ENCODE measurements at places on chromosomes 1 and 21.

- no peak for DNase-seq
Measured at GRCh38 chr1:172756024-172756423, 97.1 kb downstream of the FASLG start.

DNA sequence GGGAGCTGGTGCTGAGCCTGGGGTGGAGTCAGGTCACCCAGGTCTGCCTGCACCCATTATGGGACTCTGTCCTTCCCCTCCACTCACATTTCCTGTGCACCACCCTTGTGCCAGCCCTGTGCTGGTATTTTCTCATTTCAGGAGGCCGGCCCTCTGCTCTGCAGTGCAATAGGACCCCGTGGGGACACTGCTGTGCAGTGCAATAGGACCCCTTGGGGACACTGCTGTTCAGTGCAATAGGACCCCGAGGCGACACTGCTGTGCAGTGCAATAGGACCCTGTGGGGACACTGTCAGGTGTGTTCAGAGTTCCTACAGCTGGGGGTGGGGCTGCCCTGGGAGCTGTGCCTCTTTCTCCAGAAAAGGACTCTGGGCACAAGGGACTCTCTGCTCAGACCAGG is 36.2 kb upstream of the DMBX1 start:
- DNase-seq, result no peak

- no peak for DNase-seq
Measured at GRCh38 chr1:182679684-182680083, 4.7 kb downstream of the RGS8 start.

DNA sequence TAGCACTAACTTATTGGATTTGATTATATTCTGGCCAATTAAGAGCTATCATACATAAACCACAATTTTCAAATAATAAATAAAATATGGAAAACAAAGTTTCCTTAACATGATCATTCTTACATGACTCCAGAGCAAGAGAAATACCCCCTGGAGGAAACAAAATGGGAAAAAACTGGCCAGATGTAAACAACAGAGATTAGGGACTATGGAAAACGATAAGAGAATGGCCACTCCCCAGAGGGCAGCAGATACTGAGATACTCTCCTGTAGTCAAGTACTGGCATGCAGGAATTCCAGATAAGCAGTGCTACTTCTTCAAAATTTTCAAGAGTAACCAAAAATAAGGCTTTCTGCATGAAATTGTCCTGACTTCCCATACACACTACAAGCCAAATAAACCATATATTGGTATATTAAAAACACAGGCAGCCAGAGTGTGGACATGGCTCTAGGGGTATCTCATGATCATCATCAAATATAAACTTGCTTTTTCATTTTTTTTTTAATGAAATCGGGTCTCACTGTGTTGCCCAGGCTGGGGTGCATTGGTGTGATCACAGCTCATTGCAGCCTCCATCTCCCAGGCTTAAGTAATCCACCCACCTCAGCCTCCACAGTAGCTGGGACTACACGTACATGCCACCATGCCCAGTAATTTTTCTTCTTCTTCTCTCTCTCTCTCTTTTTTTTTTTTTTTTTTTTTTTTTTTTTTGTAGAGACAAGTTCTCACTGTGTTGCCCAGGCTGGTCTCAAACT is 118.5 kb downstream of the EIF4G3 start:
- DNase-seq, result no peak

GRCh38 chr1:89060091-89060490 is 4.9 kb downstream of the GBP1 start:
- no peak for DNase-seq

DNA sequence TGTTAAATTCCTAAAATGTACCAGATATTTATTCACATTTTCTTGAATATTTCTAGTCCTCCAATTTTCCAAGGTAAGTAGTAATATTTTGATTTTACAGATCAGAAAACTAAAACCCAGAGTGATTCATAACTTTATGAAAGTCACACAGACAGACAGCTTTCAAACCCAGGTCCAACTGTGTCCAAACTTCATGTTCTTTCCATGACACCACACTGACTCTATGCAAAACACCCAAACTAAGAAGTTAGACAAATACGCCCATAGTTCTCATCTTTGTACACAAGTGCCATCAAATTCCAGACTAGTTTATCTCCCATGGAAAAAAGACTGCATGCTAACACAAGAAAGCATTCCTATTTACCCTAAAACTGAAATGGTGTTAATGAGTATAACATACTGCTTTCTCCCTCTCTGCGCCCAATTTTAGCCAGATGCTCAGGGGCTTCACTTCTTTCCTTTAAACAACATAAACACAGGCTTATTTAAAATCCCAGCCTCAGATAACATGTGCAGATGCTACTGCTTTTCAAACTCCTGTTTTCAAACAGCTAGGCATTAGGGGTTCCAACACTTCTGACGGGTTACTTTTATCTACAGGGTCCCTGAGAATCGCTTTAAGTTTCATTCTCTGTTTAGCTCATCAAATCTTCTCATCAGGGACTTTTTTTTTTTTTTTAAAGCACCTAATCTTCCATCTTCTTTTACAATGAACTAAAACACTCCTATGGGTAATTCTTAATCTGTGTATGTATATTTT is 44.6 kb downstream of the WASF2 start:
- no peak for DNase-seq

GRCh38 chr1:74767490-74767889 is 34.5 kb downstream of the TYW3 start:
- no peak for DNase-seq

GRCh38 chr1:219232890-219233289 is 59.2 kb downstream of the LYPLAL1 start:
- no peak for DNase-seq

DNA sequence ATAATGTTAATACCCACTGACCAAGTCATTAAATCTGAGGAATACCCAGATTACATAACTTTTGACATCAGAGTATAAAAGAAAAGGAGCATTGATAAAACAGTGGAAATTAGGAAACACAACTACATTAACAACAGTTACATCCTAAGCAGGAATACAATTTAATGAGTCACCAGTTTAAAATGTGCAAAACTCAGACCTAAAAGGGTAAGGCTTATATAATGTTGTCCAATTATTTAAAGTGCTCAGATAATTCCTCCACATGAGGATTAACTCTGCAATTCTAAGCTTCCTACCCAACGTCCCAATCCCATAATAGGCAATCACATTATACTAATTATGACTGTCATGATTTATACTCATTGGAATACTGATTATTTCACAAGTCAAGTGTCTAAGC is 50.5 kb downstream of the ABL2 start:
- DNase-seq, result no peak

GRCh38 chr1:223712850-223713474 is 623 bp downstream of the CAPN2 start:
- peak; percentile 37 for DNase-seq

GRCh38 chr1:153659656-153660055 is 1.2 kb downstream of the SNAPIN start:
- DNase-seq, result no peak

DNA sequence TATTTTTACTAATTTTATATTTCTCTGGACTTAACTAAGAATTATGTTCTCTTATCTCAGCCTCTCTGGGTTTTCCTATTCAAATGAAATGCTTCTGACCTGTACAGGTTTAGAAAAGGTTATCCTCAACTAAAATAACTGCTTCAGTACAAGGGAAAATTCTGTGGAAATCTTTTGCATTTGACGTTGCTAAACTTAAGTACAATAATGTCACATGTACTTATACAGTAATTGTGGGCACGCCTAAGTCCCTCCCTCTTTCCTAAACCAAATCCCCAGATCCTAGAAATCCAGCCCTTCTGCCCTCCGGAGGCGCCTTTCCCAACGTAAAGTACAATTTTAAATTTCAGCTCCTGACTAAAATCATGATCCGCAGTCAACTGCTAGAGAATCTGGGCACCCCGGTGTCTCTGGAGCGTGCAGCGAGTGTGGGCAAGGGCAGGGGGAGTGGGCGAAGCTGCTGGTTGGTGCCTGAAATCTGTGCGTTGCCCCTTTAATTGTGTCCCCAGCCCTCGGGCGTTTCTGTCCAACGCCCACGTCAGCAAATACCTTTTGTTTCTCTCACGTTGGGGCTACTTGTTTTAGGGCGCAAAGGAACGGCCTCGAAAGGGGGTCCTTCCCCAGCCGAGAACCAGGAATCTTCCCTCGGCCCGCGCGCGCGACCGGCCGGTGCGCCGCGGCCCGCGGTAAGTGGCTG is at the start of gene ZBTB8A:
Gene ZBTB8A, plus strand, starts transcription at position 541 of the 697 bp plus-strand sequence. CDS start 53,505 bp downstream, outside the sequence.
- peak; percentile 5 for DNase-seq

GRCh38 chr1:93339171-93339697 is 6.5 kb upstream of the DR1 start:
- no peak for DNase-seq

DNA sequence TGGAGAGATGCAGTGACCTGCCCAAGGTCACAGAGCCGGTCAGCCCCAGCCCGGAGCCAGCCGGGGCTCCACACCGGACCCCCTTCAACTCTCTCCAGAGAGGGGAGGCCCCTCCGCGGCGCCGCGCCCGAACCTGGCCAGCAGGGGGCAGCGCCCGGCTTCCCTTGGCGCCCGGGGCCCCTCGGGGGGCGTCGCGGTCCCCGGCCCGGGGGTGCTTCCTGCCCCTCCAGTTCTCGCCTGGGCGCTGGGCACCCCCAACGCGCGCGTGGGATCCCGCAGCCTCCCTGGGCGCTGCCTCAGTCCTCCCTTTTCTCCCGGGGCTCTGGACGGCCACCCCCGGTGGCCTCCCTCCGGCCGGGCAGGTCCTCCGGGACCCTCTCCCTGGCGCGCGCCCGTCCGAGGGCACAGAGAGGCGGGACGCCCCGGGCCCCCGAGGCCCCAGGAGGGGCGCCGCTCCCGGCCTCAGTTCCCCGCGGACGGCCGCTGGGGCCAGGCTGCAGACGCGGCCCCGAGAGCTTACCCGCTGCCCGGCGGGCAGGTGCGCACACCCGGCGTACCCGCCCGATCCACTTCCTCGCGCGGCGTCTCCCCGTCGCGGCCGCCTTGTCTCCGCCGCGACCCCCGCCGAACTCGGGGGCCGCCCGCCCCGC is 406 bp downstream of the HTR1D start:
- DNase-seq, result peak; percentile 41

GRCh38 chr1:225863167-225863566 is 19.0 kb downstream of the TMEM63A start:
- no peak for DNase-seq

- peak; percentile 56 for DNase-seq
Measured at GRCh38 chr1:29124366-29125236, 898 bp upstream of the TMEM200B start.

GRCh38 chr1:1511533-1512285 is at the start of gene ATAD3A:
TSS of gene ATAD3A (plus strand) at chr1:1512162. CDS start at chr1:1512269, 107 bp downstream.
- DNase-seq, result peak; percentile 96

DNA sequence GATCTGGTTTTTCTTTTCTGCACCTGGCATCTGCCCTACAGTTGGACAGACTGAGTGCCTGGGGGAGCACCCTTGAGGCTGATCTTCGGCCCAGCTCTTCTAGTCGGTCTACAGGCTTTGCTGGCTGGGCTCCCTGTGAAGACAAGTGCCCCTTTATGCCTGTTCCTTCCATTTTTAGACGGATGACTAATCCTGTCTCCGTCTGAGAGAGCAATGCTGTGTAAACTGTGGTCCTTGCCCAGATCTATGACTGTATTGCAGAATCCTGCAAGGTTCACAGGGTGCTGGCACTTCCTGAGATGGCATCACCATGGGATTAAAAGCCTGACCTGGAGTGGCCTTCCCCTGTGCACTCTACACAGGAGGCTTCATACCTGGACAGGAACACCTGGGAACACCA is 47.6 kb upstream of the SAMD13 start:
- no peak for DNase-seq

DNA sequence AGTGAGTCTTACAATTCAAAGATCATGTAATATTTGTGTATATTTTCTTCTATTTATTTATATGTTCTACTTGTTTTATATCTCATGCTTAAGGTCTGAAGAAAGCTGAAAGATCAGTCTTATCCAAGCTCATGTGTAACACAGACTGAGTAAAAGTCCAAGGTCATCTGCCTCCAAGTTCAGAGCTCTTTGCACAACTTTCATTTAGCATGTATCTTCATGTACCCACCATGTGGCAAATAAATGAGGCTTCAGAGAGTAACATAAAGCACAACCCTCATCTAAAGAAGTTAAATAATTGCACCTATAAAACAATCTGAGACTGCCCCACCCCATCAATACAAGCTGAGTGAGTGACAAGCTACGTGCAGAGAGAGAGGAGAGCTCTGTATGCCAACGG is 38.5 kb upstream of the PRDX6 start:
- no peak for DNase-seq

- no peak for DNase-seq
Measured at GRCh38 chr1:97433824-97434177, 487.0 kb downstream of the DPYD start.

DNA sequence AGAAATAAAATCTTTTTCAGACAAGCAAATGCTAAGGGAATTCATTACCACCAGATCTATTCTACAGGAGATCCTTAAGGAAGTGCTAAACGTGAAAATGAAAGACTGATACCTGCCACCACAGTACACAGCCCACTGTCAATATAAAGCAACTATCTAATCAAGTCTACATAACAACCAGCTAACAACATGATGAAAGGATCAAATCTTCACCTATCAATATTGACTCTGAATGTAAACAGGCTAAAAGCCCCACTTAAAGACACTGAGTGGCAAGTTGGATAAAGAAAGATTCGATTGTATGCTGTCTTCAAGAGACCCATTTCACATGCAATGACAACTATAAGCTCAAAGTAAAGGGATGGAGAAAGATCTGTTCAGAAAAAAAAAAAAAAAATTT is 492.4 kb downstream of the COL11A1 start:
- no peak for DNase-seq

DNA sequence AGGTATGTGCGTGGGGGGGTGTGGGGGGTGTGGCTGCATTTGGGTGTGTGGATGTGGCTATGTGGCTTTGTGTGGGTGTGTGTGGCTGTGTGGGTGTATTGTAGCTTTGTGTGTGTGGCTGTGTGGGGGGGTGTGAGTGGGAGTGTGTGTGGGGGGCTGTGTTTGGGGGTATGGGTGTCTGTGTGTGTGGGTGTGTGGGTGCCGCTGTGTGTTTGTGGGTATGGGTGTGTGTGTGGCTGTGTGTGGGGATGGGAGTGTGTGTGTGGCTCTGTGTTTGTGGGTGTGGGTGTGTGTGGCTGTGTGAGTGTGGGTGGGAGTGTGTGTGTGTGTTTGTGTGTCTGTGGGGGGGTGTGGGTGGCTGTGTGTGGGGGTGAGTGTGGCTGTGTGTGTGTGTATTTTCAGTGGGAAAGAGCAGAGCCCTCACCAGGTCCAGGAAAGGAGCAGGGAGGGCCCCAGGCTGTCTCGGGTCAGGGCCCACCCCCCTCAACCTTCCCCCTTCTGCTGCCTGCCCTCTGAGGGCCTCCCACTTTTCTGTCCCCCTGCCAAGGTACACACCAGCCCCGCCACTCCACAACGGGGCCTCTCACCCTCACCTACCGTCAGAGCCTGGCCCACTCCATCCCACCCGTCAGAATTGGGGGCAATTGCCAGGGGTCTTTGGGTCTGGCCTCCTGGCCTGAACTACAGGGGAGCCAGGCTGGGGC is 1.9 kb upstream of the COL8A2 start:
- no peak for DNase-seq

DNA sequence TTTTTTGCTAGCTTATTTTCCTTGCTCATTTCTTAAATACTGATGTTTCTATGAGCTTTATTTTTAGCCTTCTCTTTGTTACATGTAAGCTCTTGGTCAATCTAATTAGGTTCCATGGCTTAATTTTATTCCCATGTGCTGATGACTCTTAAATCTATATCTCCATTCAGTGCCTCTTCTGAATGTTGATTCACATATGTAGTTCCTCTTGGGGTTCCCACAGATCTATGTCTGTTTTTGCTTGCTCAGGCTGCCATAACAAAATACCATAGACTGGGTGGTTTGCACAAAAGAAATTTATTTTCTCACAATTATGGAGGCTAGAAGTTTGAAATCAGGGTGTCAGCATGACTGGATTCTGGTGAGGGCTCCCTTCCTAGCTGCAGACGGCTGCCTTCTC is 58.3 kb upstream of the PLA2G4A start:
- DNase-seq, result no peak

GRCh38 chr1:168921629-168922028 is 184.9 kb upstream of the ATP1B1 start:
- DNase-seq, result no peak
